ENCODE measurements at places on chromosomes 2 and 18. TPM values are rescaled to one million over a fixed set of nuclear protein-coding genes. Genes with fewer than 3 reads are reported as not detected.
A peak's percentile ranks its signal among the peaks of the same experiment; 100 is the strongest.

DNA sequence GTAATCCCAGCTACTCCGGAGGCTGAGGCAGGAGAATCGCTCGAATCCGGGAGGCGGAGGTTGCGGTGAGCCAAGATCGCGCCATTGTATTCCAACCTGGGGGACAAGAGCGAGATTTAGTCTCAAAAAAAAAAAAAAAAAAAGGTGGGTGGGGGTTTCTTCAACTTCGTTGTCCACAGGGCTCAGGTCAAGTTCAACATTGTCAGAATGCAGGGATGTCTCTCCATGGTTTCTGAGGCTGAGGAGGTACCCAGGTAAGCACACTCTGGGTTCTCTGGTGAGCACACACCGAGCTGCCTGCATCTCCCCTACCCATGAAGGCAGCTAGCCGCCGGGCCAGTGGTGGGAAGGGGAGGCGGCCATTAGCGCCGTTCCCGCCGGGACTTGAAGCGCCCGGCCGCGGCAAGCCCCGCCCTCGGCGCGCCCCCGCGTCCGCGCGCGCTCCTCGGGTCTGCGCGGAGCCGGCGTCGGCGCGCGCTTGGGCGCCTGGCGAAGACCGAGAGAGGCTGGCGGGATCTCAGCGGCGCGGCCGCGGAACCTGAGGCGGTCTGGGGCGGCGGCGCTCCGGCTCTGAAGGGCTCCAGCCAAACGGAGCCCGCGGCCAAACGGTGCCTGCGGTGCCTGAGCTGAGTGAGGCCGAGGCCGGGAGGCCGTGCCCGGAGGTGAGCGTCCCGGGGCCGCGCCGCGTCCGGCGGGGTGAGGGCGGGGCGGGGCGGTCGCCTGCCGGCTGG, at the start of gene UBXN2A:
UBXN2A (plus strand) TSS at position 477 of the 731 bp plus-strand sequence. CDS start 17,852 bp downstream, outside the sequence.
- peak; percentile 78 for DNase-seq

GRCh38 chr2:233495503-233496496, 70.8 kb downstream of the USP40 start:
- DNase-seq = no peak

DNA sequence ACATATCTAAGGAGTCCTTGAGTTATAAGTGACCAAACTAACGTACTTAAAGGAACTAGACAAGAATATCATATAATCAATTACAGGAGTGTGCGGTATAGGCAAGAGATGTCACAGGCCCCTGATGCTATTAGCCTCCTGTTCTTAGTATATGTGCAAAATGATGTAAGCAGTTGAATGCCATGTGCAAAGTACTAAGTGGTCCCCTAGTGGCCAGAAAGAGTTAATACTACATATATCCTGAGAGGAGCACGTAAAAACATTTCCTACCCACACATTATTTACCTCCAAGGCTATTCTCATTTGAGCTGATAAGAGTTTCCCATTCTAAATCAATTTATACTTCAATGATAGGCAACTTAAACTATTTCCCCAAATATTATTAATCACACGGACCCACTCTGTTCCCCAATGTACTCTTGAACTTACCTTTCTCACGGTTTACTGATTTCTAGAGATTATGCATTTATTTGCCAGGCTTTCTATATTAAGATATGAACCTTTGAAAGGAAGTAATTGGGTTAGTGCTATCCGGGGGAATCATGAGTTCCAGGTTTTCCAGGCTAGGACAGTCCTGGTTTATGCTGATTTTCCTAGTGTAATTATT, 158.0 kb upstream of the KLHL14 start:
- DNase-seq = no peak

DNA sequence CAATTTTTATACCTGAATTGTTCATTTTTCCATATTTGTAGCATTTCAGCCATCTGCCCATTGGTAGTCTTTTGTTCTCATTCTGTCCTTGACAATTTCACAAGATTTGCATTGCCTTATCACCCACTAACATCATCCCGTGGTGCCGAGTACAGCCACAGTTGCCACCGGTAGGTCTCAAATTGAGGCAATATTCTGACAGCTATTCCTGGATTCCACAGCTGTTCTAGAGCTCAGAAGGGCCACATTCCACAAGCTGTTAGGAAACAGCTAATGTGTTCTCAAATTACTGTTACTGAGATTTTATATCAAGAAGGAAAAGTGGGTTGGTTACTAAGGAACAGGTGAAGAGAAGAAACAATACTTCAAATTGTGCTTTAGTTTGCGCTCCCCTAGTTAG, 178.8 kb downstream of the RPRM start:
- DNase-seq = no peak

DNA sequence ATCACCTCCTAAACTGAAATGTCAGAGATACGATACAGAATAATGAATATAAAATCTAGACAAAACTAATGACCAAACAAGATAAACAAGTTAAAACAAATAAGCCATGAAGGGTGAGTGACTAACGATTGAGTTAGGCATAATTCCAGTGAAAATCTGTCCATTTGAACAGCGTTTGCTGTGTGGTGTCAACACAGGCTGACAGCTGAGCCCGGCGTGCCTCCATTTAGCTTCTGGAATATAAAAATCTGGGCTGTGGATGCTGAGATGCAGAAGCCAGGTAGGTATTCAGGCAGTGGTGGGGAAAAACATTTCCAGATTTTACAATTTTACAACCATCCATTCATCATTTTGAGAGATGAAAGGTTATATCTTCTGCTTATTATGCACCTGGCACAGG, 2041.4 kb upstream of the CELF4 start:
- DNase-seq = no peak

GRCh38 chr2:64249426-64249825, 105.2 kb upstream of the PELI1 start:
- no peak for DNase-seq

DNA sequence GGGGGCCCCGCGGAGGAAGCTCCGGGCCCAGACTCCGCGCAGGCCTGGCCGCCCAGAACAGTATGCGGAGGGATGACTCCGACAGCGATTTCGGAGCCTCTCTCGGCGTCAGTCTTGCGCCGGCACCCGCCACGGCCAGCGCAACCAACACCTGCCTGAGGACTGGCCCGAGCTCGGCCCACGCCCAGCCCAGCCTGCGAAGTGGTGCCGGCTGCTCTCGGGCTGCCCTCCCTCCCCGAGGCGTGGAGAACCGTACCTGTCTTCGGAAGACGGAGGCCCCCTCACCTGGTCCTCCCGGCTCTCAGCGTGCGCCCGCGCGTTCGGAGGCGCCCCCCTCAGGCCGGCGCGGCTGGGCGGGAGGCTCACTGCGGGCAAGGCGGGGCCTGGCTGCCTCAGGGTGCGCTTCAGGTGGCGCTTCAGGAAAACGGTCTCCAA, at the start of gene M1AP:
M1AP (minus strand) TSS at position 322 of the 435 bp plus-strand sequence. CDS start 8,055 bp downstream, outside the sequence.
- DNase-seq = no peak

- no peak for DNase-seq
Observed at GRCh38 chr2:183408562-183408961, 284.3 kb downstream of the NUP35 start.

GRCh38 chr2:191402966-191403565, 157.9 kb downstream of the MYO1B start:
- DNase-seq = no peak

DNA sequence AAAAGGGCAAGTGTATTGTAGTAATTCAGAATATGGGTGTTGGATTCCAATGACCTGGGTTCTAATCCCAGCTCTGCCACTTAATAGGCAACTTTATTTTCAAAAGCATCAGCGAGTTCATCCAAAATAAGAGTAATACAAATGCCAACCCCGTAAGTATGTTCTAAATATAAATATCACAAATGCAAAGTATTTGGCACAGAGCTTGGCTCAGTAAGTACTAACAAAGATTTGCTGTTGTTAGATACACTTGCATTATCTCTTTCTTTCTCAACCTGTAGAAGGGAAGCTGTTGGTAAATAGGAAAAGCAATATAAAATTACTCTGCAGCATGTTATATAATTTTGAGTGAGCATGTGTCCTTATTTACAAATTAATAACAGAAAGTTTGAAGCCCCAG, 1302.6 kb upstream of the FAM98A start:
- no peak for DNase-seq

DNA sequence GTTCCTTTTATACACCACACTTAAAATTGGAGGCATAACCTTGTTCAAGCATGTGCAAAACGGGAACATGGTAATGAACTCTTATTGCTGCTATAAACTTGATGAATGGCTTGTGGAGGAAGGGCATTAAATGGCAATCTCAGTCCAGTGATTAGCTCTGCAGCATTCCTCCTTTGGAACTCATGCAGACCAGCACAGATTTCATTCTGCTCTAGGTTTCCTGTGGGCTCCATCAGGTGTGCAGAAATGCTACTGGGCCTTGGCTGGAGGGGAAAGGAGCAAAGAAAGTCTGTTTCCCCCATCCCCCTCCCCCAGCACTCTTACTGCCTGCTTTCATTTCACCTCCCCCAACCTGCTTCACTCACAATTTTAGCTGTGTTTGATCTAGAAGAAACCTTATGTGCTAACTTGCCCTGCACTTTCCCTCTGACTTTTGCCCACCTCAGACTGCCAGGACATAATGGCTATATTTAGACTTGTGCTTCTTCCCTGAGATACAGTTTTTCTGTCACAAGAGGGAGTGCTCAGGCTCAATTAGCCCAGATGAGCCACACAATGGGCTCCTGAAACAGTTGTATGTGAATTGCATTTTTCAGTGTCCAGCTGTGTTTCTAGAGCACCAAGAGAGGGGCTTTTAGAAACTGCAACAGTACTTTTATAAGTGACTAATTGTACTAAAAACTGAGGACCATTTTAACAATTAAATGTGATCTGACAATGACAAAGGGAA, 109.8 kb downstream of the FSHR start:
- DNase-seq = no peak

GRCh38 chr2:86064006-86064405, 41.7 kb downstream of the POLR1A start:
- DNase-seq = no peak

DNA sequence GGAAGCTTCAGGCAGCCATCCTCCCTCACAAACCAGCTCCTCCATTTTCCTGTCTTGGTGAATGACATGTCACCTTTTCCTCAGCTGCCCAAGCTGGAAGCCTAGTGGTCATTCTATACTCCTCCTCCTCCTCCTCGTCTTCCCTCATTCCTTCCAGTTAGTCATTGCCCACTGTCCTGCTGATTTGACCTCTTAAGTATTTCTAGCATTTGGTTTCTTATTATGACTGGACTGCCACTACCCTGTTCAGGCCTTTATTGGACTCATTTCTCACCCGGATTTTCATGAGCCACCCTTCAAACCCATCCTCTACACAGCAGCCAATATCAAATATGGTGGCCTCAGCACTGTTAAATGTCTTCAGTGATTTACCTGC, 21.9 kb upstream of the MGAT5 start:
- DNase-seq = no peak

DNA sequence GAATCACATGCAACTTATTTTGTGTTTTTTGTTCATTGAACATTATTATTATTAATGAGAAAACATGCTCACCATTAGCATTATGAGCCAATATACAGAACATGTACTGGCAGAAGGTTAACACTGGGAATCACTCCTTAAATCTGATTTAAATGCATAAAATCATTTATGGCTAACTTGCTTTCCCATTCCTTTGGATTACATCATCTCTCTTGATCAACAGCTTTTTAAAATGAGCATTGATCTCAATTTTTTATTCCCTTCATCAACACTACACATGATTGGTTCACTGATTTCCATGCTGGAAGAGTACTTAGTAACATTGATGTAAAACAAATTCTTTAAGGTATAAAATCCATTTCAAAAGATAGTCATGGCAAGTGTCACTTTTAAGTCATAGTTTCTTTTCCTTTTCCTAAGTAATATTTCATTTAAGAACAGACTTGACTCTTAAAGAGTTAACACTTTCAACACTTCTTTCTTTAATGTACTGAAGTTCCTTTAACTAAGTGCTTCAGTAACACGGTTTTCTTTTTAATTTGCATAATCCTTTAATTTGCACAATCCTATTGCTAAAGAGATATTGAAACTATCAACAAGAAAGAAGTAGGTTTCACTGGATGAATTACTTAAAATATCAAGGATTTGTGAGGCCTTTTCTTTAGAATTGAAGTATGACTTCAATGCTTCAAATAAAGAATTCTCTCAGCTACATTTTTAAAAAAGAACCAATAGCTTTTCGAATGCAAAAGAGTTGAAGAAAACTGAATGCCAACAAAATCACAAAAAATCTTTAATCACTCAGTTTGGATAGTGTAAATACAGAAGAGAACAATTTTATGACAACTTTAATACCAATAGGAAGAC, 24.9 kb upstream of the BUB1 start:
- DNase-seq = no peak

DNA sequence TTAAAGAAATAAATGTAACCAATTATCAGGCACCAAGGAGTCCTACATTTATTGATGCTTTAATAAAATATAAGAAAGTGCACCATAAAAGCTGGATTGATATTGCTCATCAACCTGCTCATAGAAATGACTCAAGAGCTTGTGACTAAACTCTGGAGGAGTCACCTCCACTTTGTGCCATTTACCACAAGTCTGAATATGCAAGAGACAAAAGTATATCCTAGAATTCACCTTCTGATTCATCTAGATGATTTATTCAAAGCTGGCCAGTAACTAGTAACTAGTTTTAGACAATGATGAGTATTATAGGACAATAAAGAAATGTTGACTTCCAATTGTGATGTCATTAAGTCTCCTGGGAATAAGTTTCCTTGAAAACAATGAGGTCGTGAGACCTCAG, 146.0 kb upstream of the SOX11 start:
- DNase-seq = no peak

DNA sequence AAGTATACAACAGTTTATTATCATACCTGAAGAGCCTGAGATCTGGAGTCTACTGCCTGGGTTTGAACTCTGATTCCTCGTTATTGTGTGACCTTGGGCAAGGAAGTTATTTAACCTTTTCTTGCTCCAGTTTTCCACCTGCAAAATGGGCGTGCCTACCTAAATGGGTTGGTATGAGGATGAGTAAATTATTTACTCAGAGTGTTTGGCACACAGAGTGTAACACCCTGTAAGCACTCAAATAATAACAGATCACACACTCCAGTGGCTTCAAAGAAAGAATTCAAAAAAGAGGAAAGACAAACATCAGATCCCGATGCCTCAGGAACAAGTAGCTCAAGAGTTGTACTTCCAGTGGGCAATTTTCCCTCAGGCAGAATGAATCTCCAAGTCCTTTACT, 2.4 kb downstream of the SRD5A2 start:
- no peak for DNase-seq

GRCh38 chr2:17878281-17879136, at the start of gene KCNS3:
TSS of gene KCNS3 (plus strand) at chr2:17878667. CDS start at chr2:17931009, 52,342 bp downstream.
- peak; percentile 43 for DNase-seq

DNA sequence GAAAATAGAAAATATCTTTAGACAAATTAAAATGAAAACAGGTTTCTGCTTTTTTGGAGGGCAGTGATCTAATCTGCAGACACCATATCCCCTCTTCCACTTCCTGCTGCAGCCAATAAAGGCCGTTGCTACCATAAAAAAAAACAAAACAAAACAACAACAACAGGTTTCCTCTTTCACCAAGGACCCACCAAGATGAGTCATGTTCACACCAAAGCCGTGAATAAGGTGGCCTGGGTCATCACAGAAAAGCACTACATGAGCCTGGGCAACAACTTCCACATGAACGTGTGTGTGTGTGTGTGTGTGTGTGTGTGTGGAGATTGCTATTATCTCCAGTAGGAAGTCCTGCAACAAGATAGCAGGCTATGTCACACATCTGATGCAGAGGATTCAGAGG, 24.8 kb upstream of the TFCP2L1 start:
- DNase-seq = no peak

- no peak for DNase-seq
Observed at GRCh38 chr2:190972213-190972612, 41.8 kb downstream of the STAT1 start.

Gene ADRA2B
- 2.3 TPM for total RNA-seq

Gene CENPA
- not detected for total RNA-seq

Gene HPCAL1
- total RNA-seq = 27.4 TPM

Gene DOK6
- 9.0 TPM for total RNA-seq

Gene SLC8A1
- 696 TPM for total RNA-seq

Gene CHPF
- total RNA-seq = 72.4 TPM

Gene MAP4K4
- 74.6 TPM for total RNA-seq

Gene DTNB
- total RNA-seq = 6.1 TPM

Gene IL18RAP
- 1.1 TPM for total RNA-seq

Gene ANKRD53
- total RNA-seq = 2.3 TPM

Measured in left cardiac atrium (tissue), 4 donors.